ENCODE measurements at places on chromosomes 12 and 14.

DNA sequence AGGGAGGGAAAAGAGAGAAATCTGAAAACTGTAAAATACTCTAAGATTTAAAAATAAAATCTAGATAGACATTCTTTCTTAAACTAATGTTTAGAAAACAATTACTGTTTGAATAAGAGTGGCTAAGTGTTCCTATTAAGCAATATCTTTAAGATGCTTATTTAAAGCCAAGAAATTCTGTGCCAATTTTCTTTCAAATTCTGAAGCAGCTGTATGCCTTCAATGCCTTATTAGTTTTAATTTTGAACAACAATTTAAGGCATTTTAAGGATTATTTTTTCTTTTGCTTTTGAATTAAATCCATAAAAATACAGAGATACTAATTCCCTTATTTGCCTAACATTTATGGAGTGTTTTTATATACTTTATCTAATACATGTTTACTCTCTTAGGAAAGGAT lies 50.3 kb upstream of the KITLG start:
- no peak for DNase-seq

GRCh38 chr12:109738209-109738608 lies 24.6 kb downstream of the FAM222A start:
- no peak for DNase-seq

GRCh38 chr12:11807458-11807857 lies 158.0 kb downstream of the ETV6 start:
- no peak for DNase-seq

- no peak for DNase-seq
Measured at GRCh38 chr12:50104417-50105366, 884 bp downstream of the GPD1 start.

DNA sequence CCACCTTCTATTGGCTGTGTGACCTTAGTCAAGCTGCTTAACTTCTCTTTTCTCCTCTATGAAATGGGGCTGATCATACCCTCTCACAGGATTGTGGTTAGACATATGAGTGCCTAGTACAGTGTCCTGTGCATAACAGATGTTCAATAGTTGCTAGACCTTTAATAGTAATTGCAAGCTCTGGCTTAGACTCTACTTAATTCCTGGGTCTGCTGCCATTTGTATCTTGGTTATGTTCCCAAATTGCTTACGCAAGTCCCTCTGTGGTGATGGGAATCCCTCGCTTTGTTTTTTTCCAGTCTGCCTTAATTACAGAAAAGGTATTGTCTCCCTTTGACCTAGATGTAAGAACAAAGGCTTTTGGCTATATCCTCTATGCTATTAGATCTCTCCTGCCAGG lies 15.1 kb downstream of the SUDS3 start:
- DNase-seq: no peak

DNA sequence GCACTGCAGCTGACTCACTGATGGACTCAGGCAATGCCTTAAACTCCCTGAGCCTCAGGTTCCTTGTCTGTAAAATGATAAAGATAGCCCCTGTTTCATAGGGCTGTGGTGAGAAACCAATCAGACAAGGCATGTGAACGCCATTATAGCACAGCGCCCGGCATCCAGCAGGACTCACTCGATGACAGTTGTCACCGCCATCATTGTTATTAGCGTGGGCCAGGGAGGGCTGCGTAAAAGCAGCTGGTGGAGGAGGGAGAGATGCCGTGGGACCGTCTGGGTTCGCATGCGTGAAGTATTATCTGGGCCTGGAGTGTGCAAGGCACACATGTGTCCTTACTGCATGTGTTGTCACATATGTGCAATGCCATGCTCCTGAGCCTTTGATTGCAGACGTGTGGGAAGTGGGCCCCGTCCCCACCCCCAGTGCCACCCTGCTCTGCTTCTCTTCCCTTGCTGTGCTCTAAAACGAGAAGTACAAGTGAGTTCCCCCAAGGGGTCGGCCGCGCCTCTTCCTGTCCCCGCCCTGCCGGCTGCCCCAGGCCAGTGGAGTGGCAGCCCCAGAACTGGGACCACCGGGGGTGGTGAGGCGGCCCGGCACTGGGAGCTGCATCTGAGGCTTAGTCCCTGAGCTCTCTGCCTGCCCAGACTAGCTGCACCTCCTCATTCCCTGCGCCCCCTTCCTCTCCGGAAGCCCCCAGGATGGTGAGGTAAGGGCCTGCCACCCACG lies at the start of gene PTPN6:
PTPN6 (plus strand) TSS at position 546 of the 730 bp plus-strand sequence; CDS start at position 703, 157 bp downstream.
- DNase-seq: no peak

GRCh38 chr12:41634091-41634490 lies 446.0 kb downstream of the PDZRN4 start:
- DNase-seq: no peak

GRCh38 chr12:82057770-82058169 lies 298.6 kb upstream of the PPFIA2 start:
- no peak for DNase-seq

GRCh38 chr14:104530646-104531045 lies 48.9 kb upstream of the C14orf180 start:
- DNase-seq: no peak
